Stomach (tissue), 19 donors: ENCODE measurements at places on chromosomes 1 and 21.

DNA sequence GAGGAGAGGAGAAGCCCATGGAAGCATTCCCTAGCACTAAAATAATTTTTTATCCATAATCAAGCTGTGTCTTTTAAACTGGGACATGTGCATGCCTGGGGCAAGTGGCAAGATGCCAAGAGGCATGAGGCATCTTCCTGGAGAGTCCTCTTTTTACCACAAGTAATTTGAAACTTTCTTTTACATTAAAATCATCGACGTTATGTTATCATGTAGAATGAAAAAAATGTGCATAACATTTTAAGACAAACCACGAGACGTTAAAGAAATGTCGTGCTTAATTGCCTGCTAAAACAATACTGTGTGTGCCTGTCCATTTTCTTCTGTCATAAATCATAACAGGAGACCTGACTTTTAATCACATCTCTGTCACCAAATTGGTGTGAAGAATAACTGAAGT, 1.5 kb downstream of the STYXL2 start:
- no peaks in the 10 kb centered on the region for H3K4me1 ChIP-seq
- no peak overlapping the region for H3K27ac ChIP-seq
- H3K4me3 ChIP-seq = no peak overlapping the region
- peaks cover 9% of the 10 kb centered on the region for H3K27me3 ChIP-seq

GRCh38 chr21:28604946-28605537, 387.6 kb downstream of the LTN1 start:
- DNase-seq = no peak
- no peaks in the 10 kb centered on the region for H3K4me1 ChIP-seq
- H3K27ac ChIP-seq = no peak overlapping the region
- no peak overlapping the region for H3K4me3 ChIP-seq
- H3K36me3 ChIP-seq = no peaks in the 10 kb centered on the region

GRCh38 chr1:197691816-197692215, 83.5 kb downstream of the DENND1B start:
- H3K36me3 ChIP-seq = peaks cover 6% of the 10 kb centered on the region
- H3K27ac ChIP-seq = no peak overlapping the region
- no peak overlapping the region for H3K4me3 ChIP-seq
- no peaks in the 10 kb centered on the region for H3K27me3 ChIP-seq
- DNase-seq = no peak
- peaks cover 6% of the 10 kb centered on the region for H3K4me1 ChIP-seq

DNA sequence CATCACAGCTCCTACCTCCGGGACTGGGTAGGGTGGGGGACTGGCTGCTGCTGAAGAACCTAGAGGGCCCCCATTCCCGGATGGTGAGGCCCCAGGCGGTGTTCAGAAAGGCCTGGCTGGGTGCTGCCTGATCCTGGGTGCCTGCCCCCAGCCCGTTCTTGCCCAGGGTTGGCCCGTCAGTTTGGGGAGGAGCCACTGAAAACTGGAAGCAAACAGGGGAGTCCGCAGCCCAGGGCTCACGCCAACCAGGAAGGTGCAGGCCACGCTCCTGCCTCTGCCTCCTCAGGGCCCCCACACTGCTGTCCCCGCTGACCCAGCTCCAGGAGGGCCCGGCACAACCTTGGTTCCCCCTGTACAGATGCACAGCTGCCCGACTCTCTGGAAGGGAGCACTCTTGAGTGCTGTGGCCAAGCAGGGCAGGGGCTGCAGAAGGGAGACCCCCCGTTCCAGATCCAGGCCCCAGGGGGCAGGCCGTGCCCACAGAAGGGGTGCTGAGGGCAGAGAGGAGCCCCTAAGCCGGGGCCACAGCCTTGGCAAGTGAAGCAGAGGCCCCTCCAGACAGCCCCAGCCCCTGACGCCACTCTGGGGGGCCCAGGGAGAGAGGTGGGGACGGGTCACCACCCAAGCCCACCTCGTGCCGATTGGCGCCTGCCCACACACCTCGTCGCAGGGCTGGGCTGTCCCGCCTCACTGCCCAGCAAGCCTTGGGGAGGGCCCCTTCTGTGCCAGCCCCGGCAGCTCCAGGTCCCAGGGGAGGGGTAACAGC, 5.5 kb downstream of the C1QTNF12 start:
- DNase-seq = no peak
- peaks cover 43% of the 10 kb centered on the region for H3K4me1 ChIP-seq
- peaks cover 76% of the 10 kb centered on the region for H3K27me3 ChIP-seq
- no peak overlapping the region for H3K27ac ChIP-seq
- H3K36me3 ChIP-seq = no peaks in the 10 kb centered on the region
- H3K4me3 ChIP-seq = no peak overlapping the region

- H3K4me3 ChIP-seq = no peak overlapping the region
- H3K27ac ChIP-seq = no peak overlapping the region
- no peak for DNase-seq
- no peaks in the 10 kb centered on the region for H3K36me3 ChIP-seq
Observed at GRCh38 chr1:170309389-170310013, 163.7 kb downstream of the NTMT2 start.

GRCh38 chr1:65422241-65423203, 2.1 kb downstream of the LEPR start:
- H3K36me3 ChIP-seq = peaks cover 23% of the 10 kb centered on the region
- peaks cover 15% of the 10 kb centered on the region for H3K4me1 ChIP-seq
- H3K27me3 ChIP-seq = no peaks in the 10 kb centered on the region
- no peak for DNase-seq

DNA sequence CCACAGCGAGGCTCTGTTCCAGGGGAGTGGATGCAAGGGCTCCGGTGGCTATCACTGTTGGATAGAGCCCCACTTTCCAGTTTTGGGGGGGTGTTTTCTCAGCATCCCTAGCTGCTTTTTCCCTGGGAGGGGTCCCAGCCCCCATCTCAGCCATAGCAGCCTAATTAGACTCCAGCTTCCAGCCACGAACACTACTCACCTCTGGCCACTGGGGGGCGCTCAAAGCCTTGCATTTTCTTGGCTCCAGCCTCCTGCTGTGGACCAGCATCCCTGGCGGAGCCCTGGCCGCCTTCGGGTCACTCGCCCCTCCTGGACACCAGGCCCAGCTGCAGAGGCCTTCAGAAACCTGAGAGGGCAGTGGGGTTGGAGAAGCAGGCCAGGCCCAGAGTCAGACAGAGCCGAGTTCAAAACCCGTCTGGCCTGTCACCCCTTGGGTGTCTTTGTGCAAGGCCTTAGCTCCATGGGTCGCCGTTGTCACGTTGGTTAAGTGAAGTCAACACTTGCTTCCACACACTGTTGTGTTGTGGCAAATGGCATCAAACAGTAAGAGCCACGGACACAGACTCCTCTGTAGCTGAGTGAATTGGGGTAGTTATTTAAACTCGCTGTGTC, 93.5 kb upstream of the ACTL8 start:
- H3K27me3 ChIP-seq = no peaks in the 10 kb centered on the region
- peaks cover 66% of the 10 kb centered on the region for H3K36me3 ChIP-seq

- H3K4me3 ChIP-seq = peak overlapping the region; percentile 51
- no peak overlapping the region for H3K27ac ChIP-seq
- peaks cover 4% of the 10 kb centered on the region for H3K27me3 ChIP-seq
- no peaks in the 10 kb centered on the region for H3K36me3 ChIP-seq
Observed at GRCh38 chr1:40314721-40315238, 2.3 kb downstream of the COL9A2 start.

DNA sequence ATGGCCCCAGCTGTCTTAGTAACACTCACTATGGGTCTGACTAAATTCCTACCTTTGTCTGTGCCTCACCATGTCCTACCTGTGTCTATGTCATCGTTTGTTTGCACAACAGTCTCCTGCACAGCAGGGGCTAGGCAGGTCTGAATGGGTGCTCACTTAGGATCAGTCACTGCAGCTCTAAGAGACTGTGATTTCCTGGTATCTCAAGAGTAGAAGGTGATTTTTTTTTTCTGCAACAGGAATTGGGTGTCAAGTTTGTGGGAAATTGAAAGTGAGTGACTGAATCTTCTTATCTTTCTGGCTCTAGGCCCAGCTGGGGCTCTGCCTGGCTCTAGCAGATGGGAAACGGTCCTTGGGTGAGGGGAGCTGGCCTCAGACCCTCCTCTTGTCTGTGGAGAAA, 46.4 kb upstream of the TRABD2B start:
- peaks cover 15% of the 10 kb centered on the region for H3K4me1 ChIP-seq
- no peaks in the 10 kb centered on the region for H3K27me3 ChIP-seq
- no peak for DNase-seq
- H3K27ac ChIP-seq = no peak overlapping the region
- no peak overlapping the region for H3K4me3 ChIP-seq

DNA sequence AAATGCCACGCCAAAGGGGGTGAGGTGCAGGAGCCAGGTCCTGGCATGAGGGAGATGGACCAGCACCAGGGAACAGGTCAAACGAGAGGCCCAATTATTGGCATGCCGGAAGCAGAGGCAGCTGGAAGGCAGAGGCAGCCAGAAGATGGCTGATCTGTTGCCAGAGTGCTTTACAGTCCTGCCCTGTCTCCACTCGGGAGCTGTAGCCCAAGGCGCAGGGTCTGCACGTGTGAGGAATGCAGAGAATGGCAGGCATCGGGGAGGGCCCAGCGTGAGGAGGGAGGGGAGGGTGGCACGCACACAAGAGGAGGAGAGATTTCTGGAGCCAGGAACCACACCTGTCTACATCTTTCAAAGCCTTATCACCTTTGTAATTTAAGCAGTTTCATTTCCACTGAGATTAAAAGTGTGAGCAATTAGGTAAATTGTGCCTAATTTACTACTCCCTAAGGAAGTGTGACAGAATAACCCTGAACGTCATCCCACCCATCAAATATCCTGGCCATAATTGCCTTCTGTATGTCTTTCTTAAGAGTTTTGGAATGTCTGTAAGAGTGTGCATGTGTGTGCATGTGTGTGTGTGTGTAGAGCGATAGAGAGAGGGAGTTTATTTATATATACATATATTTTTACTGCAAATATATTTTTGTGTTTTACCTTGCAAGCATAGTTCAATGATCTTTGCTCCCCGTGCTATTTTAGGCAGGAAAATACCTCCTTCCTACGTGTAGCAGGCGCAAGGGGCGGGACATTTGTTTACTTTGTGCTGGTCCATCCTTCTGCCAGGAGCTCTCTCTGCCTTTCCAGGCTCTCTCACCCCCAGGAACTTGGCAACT, 125.5 kb upstream of the SERBP1 start:
- DNase-seq = no peak
- H3K4me3 ChIP-seq = no peak overlapping the region
- H3K27me3 ChIP-seq = no peaks in the 10 kb centered on the region

DNA sequence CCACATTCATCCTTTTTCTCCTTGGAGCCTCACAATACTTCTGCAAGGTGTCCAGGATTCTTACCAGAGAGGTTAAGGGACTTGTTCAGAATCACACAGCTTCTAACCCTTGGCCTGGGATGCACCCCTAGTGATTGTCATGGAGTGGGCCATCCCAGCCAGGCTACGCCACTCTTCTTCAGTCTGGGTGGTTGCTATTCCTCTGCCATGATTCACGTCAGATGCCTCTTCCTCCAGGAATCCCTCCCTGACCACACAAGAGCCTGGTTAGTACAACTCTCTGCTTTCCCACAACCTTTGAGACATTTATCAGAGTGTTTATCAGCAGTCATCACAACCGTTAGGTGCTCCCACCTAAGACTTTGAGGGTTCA, 121.8 kb downstream of the EPHB2 start:
- no peak overlapping the region for H3K4me3 ChIP-seq
- peaks cover 10% of the 10 kb centered on the region for H3K4me1 ChIP-seq
- H3K27me3 ChIP-seq = peaks cover 14% of the 10 kb centered on the region
- no peak overlapping the region for H3K27ac ChIP-seq

- no peak overlapping the region for H3K27ac ChIP-seq
- peak; percentile 75 for DNase-seq
- no peaks in the 10 kb centered on the region for H3K36me3 ChIP-seq
- no peak overlapping the region for H3K4me3 ChIP-seq
- no peaks in the 10 kb centered on the region for H3K4me1 ChIP-seq
- H3K27me3 ChIP-seq = no peaks in the 10 kb centered on the region
Observed at GRCh38 chr1:67347688-67348472, 40.2 kb downstream of the IL12RB2 start.

DNA sequence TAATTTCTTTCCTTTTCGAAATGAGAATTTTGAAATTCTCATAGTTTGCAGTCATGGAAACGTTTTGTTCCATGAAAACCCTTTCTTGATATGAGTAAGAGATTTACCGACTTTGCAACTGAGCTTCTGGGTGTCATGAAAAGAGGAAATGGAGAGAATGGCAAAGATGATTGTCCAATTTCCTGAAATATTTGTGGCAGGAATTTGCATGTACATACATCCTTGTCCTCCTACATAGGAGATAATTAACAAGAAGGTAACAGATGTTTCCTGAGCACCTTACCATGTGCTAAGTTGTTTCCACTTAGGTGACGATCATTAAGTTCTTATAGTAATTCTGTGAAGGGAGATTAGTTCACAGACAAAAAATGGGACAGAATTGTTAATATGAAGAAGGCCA, 170.7 kb downstream of the NEGR1 start:
- H3K36me3 ChIP-seq = no peaks in the 10 kb centered on the region
- H3K4me1 ChIP-seq = no peaks in the 10 kb centered on the region
- no peaks in the 10 kb centered on the region for H3K27me3 ChIP-seq
- H3K27ac ChIP-seq = no peak overlapping the region
- DNase-seq = no peak
- no peak overlapping the region for H3K4me3 ChIP-seq

DNA sequence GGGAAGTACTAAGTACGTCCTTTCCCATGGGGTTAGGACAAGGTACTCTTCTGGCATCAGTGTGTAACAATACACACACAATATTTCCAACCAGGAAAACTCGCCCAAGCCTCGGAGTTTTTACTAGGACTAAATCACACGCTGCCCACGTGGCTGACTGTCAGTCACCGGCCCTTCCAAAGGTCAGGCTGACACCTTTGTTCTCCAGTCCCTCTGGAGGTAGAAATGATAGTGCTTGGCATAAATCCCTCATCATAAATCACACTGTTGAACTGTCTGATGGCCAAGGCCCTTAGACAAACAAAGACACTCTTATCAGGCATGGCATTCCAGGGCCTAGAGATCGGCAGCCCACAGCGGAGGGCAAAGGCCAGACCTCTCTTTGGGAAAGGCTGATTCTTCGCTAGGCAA, 16.9 kb upstream of the SLAMF9 start:
- no peak overlapping the region for H3K4me3 ChIP-seq
- H3K27me3 ChIP-seq = no peaks in the 10 kb centered on the region
- no peak overlapping the region for H3K27ac ChIP-seq
- DNase-seq = peak; percentile 48

DNA sequence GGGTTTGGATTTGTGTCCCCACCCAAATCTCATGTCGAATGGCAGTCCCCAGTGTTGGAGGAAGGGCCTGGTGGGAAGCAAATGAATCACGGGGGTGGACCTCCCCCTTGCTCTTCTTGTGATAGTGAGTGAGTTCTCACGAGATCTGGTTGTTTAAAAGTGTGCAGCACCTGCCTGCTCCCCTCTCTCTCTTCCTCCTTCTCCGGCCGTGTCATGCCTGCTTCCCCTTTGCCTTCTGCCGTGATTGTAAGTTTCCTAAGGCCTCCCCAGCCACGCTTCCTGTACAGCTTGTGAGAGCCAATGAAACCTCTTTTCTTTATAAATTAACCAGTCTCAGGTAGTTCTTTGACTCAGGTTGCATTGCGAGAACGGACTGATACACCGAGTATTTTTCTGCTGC, 15.9 kb downstream of the CLDN14 start:
- H3K27ac ChIP-seq = no peak overlapping the region
- H3K27me3 ChIP-seq = peaks cover 30% of the 10 kb centered on the region
- no peak for DNase-seq
- H3K4me3 ChIP-seq = no peak overlapping the region
- H3K4me1 ChIP-seq = peaks cover 4% of the 10 kb centered on the region

- H3K27me3 ChIP-seq = no peaks in the 10 kb centered on the region
- H3K4me1 ChIP-seq = no peaks in the 10 kb centered on the region
- H3K36me3 ChIP-seq = no peaks in the 10 kb centered on the region
- H3K4me3 ChIP-seq = no peak overlapping the region
- DNase-seq = no peak
Observed at GRCh38 chr1:78831731-78832360, 174.7 kb downstream of the ADGRL4 start.

- no peak overlapping the region for H3K4me3 ChIP-seq
- peak overlapping the region; percentile 13 for H3K27ac ChIP-seq
- H3K4me1 ChIP-seq = peaks cover 47% of the 10 kb centered on the region
Observed at GRCh38 chr1:36350659-36351226, 27.3 kb upstream of the EVA1B start.
